ENCODE measurements at places on chromosomes 16 and 17.

DNA sequence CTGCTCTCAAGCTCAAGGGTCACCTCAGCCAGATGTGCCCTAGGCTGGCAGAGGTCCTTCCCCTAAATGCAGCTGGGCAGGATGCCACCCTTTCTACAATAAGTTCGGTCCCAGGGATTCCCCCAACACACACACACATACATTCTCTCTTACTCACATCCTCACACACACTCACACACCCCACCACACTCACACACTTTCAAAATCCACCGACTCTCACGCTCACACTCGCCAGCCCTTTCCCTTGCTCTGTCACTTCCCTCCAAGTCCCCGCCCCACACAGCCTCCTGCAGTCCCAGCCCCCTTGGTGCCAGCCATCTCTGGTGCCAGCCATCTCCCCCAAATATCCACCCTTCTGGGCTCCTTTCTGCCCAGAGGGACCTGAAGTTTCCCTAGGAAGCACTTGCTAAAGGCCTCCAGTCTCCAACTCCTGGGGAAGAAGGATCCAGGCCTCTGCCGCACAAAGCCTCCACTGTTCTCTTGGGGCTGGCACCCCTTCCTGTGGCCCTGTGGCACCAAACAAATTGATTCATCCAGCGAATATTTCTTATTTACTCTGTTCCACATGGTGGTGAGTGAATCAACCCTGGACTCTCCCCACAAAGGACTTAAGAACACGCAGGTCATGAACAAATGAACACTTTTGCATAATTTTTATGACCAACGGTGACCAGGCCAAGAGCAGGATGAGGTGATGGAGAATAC lies 3.8 kb upstream of the USP36 start:
- DNase-seq = no peak

DNA sequence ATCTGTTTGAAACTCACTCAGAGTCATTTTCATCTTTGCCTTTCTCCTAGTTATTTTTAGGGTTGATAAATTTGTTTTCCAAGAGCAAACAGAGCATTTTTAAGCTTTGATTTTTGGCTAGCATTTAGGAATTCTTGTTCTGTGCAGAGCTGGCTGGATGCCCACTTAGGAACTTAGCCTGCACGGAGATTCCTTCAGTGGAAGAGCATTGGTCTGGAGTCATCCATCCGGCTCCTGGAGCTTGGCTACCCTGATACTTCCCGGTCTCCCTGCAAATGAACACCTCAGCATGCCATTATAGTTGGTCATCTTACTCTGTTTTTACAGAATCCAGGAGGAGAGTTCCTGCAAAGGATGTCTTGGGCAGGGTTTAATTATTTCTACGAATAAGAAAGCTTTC lies 57.1 kb downstream of the SPECC1 start:
- DNase-seq = peak; percentile 53

DNA sequence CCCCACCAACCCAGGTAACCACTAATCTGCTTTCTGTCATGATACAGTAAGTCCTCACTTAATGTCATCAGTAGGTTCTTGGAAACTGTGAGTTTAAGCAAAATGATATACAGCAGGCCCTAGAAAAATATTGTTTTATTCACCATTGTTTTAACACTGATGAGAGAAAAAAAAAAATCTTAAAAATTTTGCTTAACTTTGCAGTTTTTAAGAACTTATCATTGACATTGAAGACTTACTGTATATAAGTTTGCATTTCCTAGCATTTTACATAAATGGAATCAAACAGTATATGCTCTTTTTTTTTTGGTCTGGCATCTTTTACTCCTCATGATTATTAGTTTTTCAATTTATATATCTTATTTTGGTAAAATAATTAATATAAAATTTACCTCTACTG lies 19.5 kb upstream of the CLTC start:
- no peak for DNase-seq

GRCh38 chr17:61507383-61508066 lies 55.3 kb downstream of the TBX4 start:
- no peak for DNase-seq

DNA sequence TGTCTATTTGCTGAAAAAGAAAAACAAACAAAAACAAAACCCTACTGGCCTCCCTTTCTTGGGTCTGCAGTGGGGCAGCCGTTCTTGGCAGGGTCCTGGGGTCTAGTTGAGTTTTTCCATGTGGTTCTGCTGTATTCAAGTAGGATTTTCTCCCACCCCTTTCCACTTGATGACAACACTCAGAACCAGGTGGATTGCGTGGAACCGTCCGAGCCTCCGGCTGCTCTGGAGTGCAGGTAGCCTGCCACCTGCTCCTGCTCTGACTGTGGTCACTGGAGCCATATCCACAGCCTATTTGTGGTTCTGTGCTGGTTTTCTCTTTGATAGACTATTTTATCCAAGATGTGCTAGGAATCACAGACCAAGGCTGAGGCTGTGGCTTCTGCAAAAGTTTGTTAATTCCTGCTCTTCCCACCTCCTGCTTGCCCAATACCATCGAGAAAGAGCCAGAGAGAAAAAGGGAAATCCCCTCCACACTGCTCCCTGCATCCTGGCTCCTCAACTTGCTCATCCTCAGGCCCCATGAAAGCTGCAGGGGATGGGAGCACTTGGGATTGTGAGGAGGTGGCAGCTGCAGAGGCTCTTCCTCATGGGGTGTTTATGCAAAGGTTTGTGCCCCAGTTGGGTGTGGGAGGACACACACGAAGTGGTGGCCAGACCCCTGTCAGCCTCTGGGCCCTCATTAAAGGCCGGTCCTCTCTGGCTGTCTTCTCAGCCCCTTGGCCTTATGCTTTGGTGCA lies 377.8 kb upstream of the TNRC6C start:
- DNase-seq = no peak

GRCh38 chr17:61583242-61583641 lies 7.8 kb downstream of the NACA2 start:
- DNase-seq = no peak

GRCh38 chr17:3715296-3715695 lies 8.4 kb upstream of the HASPIN start:
- no peak for DNase-seq

- no peak for DNase-seq
These were observed 2.7 kb downstream of the SHCBP1 start for GRCh38 chr16:46618516-46618915.

- no peak for DNase-seq
These were observed 14.5 kb upstream of the TNRC6C start for GRCh38 chr17:77943971-77944370.

DNA sequence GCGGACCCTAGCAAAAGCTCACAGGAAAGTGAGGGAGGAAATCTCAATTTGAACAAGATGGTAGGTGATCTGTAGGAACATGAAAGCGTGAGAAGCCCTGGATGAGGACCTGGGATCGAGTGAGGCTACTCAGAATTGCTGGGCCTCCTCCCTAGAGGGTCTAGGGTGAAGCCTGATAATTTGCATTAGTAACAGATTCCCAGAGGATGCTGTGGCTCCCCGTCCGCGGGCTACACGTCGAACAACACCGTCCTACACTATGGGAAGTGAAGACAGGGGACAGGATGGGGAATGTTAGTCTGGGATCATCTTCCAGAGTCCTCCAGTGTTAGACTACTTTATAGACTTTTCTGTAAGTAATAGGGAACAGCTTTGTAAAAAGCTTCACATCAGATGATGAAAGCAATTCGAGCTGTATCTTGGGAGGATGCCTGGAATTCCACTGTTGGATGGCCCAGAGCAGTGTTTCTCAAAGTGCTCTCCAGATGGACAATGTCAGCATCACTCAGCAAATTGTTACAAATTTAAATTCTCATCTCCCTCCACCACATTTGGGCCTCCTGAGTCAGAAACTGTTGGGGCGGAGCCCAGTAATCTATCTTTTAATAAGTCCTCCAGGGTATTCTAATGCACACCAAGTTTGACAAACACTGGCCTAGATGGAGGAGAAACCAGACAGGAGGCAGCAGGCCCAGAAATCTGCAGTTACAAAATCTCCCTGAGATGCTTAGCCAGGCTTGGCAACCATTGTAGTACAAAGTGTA lies 6.5 kb downstream of the FNDC8 start:
- DNase-seq = no peak

- no peak for DNase-seq
These were observed 208.5 kb downstream of the WWOX start for GRCh38 chr16:78307824-78308528.

- DNase-seq = no peak
These were observed 58.3 kb upstream of the CIBAR2 start for GRCh38 chr16:85170590-85171003.

DNA sequence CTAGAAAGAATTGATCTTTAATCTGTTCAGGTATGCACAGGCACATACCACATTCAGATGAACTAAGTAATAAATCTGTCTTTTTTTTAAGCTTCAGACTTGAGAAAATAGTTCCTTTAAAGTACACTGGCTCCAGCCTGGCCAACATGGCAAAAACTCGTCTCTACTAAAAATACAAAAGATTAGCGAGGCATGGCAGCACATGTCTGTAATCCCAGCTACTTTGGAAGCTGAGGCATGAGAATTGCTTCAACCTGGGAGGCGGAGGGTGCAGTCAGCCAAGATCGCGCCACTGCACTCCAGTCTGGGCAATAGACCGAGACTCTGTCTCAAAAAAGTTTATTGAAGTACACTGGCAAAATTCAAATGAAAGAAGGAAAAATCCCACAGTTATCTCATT lies 111.0 kb upstream of the NETO2 start:
- DNase-seq = no peak

GRCh38 chr17:74430385-74430705 lies 1.5 kb upstream of the GPRC5C start:
- no peak for DNase-seq

GRCh38 chr16:3642397-3643094 lies 11.9 kb upstream of the DNASE1 start:
- no peak for DNase-seq

DNA sequence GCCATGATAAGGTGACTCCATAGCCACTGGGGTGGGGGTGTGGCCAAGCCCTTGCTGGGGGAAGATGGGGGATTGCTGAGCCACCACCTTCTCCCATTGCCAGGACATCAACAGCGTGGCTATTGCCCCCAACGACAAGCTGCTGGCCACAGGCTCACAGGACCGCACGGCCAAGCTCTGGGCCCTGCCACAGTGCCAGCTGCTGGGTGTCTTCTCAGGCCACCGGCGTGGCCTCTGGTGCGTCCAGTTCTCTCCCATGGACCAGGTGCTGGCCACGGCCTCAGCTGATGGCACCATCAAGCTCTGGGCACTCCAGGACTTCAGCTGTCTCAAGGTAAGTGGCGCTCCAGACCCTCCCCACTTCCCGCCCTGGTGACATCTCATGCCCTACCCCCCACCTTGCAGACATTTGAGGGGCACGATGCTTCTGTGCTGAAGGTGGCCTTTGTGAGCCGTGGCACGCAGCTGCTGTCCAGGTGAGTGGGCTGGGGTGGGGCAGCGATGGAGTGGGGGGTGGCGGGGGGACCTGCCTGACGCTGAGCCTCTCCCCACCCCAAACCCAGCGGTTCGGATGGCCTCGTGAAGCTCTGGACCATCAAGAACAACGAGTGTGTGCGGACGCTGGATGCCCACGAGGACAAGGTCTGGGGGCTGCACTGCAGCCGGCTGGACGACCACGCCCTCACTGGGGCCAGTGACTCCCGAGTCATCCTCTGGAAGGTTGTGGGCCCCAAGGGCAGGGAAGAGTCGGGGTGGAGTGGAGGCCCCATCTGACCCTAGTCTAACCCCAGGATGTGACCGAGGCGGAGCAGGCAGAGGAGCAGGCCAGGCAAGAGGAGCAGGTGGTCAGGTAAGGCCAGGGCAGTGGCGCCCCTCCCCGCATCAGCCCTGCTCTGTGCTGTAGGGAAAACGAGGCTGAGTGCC lies 4.1 kb downstream of the NOXO1 start:
- DNase-seq = no peak

GRCh38 chr17:74227271-74228080 lies 14.1 kb downstream of the TTYH2 start:
- no peak for DNase-seq

DNA sequence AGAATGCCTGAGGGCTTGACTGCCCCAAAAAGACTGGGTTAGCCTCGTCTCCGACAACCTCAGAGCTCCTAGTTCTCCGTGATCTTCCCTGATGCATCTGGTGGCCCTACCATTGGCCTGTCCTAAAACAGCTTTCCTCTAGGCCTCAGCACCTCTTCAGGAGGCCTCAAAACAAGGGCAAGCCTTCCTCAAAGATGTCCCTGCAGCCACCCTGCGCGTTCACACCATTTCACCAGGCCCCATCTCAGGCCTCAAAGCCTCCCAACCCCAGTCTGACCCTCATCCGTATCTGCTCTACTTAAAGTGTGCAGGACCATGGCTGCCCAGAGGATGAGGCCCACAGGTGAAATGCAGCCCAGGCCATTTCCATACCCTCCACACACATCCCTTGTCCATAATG lies 7.4 kb downstream of the ALOXE3 start:
- no peak for DNase-seq

GRCh38 chr16:35170610-35171009 lies 1711.2 kb downstream of the TP53TG3F start:
- DNase-seq = no peak

DNA sequence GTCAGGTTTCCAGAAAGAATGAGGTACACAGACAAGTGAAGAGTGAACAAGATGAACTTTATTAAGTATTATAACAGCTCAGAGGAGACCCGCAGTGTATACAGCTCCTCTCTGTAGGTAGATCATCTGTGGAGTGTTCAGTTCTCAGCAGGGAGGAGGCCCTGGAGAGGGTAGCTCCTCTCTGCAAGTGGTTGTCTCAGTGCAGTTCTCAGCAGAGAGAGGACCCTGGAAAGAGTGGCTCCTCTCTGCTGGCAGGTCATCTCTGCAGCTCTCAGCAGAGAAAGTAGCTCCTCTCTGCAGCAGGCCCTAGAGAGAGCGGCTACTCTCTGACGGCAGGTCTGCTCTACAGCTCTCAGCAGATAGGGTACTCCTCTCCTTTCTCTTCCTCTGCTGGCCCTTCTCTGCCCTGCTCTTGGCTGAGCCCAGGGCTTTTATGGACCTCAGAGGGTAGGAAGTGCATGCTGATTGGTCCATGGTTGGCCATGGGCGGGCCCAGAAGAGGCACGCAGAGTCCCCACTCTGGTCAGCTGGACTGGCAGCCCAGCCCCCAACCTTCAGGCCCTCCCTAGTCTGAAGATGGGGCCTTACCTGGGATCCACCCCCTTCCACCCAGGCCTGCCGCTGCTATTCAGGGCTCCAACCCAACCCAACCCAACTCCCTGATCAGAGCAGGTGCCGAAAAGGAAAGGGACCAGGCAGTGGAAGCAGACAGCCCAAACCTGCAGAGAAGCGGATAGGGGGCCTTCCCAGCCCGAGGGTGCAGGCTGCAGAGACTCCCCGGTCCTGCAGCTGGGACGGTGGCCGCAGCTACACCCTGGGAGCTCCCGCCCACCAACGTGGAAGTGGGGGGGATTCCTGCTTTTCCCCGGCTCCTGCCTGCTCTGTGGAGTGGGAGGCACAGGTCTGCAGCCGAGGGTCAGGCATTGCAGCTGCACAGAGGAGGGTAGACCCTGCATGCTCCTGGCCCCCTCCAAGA lies 18.5 kb upstream of the DNAJA2 start:
- no peak for DNase-seq

GRCh38 chr16:16169615-16170014 lies 53.7 kb downstream of the ABCC6 start:
- DNase-seq = no peak

- no peak for DNase-seq
These were observed 541 bp downstream of the RHBDF2 start for GRCh38 chr17:76500747-76501017.
